ENCODE measurements at places on chromosomes 7 and 10.

- no peak for DNase-seq
These were observed 70.4 kb upstream of the DNAJB12 start for GRCh38 chr10:72425133-72425532.

- no peak for DNase-seq
These were observed 1.2 kb downstream of the RARRES2 start for GRCh38 chr7:150340024-150340749.

DNA sequence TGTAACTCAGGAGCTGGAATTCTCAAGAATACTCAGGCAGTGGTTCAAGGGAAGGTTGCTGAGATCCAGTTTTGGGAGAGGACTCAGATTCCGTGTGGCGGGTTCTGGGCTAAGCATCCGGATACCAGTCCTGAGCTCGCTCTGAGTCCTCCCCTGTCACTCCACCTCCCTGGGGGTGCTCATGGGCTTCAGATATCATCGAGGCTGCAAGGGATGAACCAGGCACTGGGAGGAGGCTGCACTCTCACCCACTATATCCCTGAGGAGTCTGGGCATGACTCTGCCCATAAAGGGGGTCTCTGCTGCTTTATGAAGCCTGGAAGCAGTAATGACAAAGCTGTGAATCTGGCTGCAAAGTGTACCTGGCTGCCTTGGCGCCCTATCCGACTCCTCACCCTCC lies 188.5 kb downstream of the TNS3 start:
- no peak for DNase-seq

DNA sequence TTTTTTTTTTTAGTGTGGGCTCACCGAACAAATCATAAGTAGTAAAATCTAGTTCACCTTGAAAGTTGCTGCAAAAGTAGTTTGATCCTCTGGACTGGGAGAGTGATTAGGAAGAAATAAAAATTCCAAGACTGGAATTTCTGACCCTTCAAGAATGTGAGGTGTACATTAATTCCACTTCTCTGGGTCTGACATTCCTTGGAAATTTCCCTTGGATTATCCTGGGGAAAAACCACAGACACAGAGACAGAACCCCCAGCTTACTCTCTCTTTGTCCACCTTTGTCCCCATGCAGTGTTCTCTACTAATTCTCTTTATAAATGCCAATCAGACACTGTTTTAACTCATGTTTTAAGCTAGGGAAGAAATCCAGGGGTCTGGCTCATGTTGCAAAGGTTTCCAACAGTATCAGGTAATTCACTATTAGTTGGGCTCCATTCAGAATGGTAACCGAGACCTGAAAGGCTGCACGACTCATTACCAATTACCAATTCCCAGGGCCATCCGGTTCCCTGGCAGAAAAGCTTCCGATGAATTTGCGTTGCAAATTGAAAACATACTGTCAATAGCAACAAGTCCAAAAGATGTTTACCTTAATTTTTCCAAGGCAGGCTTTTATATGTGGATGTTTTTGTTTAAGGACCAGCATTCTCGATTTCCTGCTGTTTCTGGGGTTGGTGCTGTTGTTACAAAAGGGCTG lies 86.3 kb downstream of the BAMBI start:
- DNase-seq = no peak

DNA sequence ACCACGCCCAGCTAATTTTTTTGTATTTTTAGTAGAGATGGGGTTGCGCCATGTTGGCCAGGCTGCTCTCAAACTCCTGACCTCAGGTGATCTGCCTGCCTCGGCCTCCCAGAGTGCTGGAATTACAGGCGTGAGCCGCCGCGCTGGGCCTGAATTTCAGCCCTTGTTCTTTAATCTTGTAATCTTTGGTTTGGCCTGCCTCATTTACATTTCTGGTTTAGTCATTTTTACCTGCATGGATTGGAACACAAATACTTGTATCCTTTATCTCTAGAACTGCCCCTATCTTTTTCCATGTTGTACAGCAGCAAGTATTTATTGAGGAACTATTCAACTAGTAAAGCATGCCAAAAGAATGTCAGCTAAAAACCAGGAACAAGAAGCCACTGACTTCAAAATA lies 195.6 kb upstream of the FRMD4A start:
- no peak for DNase-seq

DNA sequence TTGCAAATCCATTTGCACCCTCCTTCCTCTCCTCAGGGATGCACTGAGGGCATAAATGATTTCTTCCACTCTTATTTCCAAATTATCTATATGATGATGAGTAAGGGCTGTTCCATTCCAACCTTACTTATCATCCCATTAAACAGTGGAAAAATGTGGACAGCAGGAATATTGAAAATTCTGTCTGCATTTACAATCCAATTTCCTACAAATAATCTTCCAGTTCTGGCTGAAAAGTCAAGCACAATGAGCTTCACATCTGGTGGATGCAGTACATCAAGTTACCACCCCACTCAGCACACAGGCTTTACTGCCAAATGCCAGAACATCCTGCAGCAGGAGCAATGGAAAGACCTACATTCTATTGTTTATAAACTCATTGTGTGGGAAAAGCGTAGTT lies 345.0 kb upstream of the STEAP1 start:
- no peak for DNase-seq

- DNase-seq = no peak
These were observed 240.7 kb upstream of the LRRN3 start for GRCh38 chr7:110850224-110850623.

DNA sequence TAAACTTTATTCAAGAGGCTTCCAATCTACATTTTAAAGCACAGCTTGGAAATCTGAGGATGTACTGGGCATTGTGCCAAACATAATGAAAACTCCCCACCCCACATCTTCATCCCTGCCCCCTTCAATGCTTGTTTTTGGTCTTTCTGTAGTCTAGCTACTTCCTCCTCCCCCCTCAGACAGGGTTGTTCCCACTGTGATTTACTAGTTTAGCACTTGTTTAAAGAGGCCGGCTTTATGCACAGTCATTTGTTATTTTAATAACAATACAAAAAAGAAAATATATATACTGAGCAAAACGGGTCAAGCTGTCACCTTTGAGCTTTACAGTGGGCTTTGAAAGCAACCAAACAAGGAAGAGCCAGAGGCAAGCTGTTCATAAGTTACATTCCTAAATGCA lies 132.6 kb downstream of the CHRM2 start:
- peak; percentile 48 for DNase-seq

GRCh38 chr7:94621120-94621519 lies 34.8 kb downstream of the SGCE start:
- DNase-seq = no peak

GRCh38 chr7:128021366-128021765 lies 9.9 kb downstream of the LRRC4 start:
- no peak for DNase-seq

DNA sequence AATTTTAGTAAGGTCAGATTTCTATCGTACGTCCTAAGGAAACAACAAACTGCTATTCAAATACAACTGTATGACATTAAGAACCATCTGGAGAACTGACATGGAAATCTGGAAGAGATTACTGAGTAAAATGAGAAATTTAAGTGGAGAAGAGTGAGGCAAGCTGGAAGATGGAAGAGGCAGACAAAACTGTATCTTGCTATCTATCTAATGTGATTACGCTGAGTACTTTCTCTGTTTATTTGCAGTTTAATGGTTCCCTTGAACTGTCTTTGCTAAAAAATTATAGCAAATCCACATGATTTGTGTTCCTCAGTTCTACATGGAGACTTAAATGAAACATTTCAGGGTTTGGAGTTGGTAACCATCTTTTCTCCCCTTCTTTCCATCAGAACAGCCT lies 927.1 kb upstream of the MBL2 start:
- no peak for DNase-seq

DNA sequence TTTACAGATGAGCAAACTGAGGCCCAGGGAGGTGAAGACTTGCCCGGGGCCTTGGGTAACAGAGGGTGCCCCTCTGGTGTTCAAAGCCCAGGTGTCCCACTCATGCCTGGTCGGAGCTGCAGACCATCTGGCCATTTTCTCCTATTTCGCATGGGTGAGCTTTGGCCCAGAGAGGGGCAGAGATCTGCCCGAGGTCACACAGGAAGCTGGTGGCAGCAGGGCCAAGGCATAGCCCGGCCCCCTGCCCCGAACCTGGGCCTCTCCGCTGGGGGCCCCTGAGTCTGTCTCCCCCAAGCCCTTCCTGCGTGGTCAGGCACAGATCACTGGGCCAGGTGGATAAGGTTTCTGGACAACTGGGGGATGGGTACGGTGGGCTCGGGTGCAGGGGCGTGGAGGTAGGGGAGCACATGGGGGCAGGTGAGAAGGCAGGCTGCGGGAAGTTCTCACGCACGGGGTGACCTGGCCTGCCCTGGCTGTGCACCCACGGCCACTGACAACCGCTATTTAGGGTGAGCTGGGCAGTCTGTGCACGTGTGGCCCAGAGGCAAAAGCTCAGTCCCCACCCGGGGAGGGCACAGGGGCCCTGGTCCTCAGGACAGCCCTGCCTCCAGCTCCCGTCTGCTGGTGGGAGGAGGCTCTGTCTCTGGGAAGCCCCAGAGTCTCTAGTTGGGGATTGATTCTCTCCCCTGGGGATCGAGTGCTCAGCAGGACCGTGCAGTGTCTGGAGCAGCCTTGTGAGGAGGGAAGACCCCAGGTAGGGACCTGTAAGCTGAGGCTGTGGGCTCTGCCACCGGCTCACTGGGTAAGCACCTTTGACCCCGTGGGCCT lies 68.6 kb downstream of the UNCX start:
- DNase-seq = no peak

DNA sequence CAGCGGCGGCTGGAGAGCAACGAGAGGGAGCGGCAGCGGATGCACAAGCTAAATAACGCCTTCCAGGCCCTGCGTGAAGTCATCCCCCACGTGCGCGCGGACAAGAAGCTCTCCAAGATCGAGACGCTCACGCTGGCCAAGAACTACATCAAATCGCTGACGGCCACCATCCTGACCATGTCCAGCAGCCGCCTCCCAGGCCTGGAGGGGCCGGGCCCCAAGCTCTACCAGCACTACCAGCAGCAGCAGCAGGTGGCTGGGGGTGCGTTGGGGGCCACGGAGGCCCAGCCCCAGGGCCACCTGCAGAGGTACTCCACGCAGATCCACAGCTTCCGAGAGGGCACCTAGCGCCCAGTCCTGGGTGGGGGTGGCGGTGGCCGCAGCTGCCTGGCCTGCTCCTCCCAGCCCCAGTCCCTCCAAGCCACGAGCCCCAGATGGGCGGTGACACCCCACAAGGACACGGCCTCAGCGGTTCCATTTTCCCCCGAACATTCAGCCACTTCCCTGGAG lies 1.3 kb downstream of the BHLHA15 start:
- no peak for DNase-seq

GRCh38 chr7:134891262-134891695 lies 95.0 kb upstream of the AGBL3 start:
- DNase-seq = no peak

DNA sequence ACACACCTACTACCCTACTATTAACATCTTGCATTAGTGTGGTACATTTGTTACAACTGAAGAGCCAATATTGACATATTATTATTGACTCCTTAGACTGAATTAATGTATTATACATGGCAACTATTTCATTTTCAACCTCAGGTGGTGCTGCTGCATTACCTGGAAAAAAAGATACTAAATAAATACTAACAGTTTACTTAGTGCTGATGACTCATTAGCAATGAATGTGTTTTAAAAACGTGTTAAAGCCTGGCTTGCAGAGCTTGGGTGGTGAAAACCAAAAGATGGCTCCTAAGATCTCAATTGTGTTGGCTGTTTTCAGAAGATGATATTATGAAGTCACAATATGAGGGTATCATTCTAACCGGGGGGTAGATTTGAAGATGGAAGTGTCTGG lies 34.8 kb downstream of the CFAP43 start:
- no peak for DNase-seq

DNA sequence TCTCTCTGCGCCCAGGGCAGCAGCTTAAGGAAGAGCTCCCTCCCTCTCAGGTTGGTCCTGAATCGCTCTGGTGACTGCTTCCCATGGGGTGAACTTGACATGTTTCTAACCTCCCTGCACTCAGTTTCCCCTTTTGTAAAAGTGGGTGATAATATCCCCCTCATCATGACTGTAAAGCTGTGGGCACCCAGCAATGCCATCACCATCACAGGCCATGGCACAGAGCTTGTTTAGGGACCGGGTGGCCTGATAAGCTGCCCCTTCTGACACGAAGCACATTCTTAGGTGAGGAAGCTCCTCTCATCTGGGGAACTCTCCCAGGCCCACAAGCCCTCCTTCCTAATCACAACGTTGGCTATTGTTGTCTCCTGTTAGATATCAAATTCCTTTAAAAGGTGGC lies 972.8 kb upstream of the ZNF722 start:
- DNase-seq = no peak

- DNase-seq = no peak
These were observed 35.5 kb upstream of the DGKI start for GRCh38 chr7:137882261-137882668.

DNA sequence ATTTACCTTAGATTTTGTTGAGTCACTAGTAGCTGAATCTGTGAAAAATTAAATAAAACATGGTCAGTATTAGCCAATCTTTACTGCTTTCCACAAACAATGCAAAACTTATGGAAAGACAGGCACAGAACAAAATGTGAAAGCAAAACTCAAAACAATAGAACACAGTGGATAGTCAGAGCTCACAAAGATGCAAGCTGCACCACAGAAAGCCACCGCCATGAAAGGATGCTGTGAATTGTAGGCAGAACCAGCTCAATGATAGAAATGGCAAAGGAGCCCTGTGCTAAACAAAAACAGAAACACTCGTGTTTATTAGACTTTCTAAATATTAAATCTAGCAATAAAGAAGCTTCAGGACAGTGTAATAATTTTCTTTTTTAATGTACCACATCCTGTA lies 134.4 kb downstream of the ARHGAP21 start:
- DNase-seq = no peak

DNA sequence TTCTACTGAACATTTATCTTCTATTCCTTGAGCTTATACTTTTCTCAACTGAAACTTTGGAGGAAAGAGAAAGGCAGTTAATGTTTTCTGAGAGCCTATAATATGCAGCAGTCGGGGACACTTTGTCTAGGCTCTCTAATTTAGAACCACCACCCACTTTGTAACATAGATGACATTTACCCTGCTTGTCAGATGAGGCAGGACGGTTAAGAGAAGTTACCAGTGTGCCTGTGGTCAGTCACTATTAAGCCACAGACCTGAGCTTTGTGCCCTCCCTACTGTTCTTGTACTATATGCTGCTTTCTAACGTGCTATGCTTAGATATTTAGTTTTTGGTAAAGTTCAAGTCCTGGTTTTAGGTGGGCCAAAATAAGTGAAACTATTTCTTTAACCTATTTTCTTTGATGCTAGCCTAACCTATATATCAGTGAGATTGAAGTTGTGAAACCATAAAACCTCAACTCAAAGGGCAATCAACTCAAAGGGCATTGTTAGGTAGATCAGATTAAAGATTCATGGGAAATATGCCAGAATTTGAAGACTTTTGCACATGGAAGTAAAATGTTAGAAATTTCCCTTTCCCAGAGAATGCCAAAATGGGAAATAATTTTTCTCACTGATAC lies 156.5 kb upstream of the AGR3 start:
- DNase-seq = no peak

All from SK-N-MC (cell line).